ENCODE measurements at places on chromosomes 16 and 17.

GRCh38 chr17:82452162-82452561 is 1.6 kb upstream of the CYBC1 start:
- no peak for DNase-seq

DNA sequence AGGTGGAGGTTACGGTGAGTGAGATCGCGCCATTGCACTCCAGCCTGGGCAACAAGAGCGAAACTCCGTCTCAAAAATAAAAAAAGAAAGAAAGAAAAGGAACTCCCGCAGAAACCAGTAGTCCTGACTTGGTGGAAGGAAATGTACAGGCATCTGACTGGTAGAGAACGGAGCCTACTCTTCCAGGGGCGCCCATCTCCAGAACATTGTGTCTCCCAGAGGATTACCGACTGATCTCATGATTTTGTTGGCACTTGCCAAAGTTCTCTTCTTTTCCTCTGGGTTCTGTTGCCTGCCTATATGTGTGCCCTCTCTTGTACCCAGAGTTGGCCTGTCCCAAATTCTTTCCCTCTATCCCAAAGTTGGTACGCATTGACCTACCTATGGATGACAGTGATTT is 24.2 kb downstream of the DDX19A start:
- DNase-seq = no peak

- DNase-seq = peak; percentile 97
Observed at GRCh38 chr17:40953881-40954280, 12.9 kb downstream of the KRT39 start.

DNA sequence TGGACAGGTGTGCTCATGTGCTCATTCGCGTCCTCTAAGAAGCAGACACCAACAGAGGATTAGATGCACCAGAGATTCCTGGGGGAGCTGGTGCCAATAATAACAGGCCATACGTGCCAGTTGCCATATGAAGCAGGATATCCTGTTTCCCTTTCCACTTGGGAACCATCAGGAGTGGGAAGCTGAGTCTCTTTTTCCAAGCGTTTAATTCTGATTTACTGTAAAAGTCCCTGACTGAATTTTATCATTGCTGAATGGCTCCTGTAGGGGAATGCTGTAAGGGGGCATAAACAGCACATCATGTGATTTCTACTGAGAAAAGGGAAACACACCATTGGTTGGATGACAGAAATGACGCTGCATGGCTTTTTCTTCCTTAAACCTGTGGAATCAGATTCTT is 113.3 kb downstream of the IRF8 start:
- DNase-seq = no peak

GRCh38 chr16:65125871-65126270 is 4.0 kb upstream of the CDH11 start:
- no peak for DNase-seq

All from ELR (cell line).